ENCODE measurements at places on chromosomes 2 and 18.

GRCh38 chr18:48338915-48339314 is 70.3 kb downstream of the ZBTB7C start:
- DNase-seq: no peak

- no peak for DNase-seq
Measured at GRCh38 chr2:222776792-222777191, 84.0 kb upstream of the ACSL3 start.

DNA sequence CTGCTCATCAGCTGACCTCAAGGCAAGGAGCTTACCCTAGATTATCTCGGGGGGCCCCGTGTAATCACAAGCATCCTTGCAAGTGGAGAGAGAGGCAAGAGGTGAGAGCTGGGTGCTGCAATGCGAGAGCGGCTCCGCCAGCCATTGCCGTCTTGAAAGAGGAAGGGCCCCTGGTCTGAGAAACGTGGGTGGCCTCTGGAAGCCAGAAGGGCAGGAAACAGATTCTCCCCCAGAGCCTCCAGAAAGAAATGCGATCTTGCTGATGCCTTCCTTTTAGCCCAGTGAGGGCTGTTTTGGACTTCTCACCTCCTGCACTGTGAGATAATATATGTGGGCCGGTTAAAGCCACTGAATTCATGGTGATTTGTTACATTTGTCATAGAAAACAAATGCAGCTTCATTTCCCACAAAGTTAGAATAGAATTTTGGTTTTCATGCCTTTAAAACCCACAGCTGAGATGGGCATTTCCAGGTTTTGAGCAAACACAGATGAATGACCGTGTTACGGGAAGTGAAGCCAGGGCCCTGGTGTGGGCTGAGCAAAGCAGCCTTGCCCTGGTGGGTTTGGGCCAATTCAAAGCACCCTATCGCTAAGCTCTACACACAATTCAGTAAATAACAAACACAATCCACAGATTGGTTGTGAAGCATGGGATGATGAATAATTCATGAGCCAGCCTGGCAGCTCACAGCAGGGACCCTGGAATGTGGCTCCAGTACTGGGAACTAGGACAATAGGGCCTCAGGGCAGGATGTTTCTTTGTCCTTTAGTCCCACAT is 319.9 kb upstream of the HS6ST1 start:
- DNase-seq: no peak

DNA sequence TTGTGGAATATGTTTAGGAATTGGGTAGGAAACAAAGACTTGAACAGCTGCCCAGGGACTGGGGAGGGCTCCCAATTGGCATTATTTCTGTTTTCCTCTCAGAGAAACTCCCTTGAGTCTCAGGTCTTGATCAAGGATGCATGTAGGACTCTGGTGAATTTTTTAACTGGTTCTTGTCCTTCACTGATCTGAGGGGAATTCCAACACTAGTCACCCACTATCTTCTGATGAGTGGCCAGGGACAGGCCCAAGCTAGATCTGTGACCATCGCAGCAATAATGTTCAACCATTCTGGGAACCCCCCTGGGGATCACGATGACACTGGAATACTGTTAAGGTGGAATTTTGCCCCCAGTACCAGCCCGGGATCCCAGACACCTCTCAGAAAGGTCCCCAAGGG is 132.0 kb downstream of the SH3BP4 start:
- DNase-seq: no peak

DNA sequence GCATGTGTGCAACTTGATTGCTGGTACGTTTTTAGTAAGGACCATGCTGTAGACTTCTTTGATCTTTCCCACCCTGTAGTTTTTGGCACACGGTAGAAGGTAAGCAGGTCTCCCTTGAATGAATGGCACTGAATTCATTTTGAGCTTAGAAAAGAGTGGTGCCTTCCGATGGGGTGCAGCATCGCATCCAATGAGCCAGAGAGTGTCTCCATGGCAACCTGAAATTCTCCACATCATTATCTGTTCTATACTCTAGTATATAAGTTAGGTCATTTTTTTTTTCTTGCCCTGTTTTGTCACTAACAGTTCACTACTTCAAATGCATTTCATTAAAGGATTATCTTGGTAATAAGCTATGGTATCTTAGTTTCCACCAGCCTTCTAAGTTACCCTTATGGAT is 81.2 kb upstream of the REV1 start:
- DNase-seq: no peak

DNA sequence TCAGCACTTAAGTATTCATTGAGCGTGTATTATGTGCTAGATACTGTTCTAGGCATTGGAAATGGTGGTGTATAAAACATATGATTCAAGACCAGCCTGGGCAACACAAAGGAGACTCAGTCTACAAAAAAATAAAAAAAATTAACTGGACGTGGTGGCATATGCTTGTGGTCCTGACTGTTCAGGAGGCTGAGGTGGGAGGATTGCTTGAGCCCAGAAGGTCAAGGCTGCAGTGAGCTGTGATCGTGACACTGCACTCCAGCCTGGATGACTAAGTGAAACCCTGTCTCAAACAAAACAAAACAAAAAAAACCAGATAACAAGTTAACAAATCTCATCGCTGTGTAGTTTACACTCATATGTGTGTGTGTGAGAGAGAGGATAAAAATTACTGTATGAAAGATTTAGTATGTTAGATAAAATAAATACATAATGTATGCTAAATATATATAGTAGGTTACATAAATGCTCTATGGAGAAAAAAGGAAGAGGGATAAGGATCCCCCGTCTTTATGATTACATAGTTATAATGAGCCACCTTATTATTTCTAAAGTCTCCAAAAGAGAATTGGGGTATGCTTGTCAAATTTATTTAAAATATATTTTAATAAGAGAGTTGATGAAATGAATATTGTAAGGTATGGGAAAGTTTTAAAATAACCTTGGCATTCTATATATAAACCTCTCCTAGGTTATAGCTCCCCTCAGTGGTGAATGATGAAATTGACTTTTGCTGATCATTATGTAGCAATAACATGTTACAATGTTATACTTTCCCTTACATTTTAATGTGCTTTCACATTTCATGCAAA is 69.2 kb downstream of the EHBP1 start:
- DNase-seq: no peak

DNA sequence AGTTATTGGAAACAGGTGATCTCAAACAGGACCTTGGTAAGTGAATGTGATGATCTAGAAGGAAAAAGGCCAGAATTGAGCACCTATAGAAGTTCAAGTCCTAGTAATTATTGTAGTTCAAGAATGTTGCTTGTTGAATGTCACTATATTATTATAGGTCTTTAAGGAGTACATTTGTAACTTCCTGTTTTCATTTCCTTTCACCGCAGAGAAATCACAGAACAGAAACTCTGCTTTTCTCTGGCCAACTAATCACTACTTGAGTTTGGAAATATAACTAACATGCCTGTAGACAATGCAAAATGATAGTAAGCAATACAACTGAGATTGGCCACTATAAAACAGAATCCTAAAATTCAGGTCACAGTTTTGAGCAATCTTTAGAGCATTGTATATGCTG is 61.8 kb upstream of the EFEMP1 start:
- no peak for DNase-seq

DNA sequence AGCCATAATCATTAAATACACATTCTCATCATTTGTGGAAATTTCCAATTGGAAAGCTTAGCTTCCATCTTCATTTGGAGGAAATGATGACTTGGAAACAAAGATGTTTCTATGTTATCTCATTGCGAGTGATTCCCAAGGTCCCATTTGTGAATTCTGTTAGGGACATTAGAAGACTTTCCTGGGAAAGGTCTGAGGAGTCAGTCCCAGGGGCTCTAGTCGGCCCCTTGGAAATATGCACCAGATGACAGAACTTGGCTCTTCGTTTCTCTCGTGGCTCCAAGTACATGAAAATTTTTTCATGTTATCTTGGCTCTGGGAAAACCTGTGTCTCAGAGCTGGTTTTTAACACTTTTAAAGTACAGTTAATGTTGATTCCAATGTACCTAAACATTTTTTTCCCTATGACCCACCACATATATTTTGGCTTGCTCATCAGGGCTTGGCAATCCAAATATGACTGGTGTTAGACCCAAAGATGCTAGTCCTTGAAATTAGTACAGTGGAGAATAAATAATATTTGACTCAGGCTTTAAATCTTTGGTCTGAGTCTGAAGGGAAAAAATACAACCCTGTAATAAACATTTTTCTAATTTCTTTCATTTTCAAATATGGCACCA is 15.4 kb upstream of the CAVIN2 start:
- DNase-seq: no peak

- no peak for DNase-seq
Measured at GRCh38 chr2:179938026-179938425, 69.1 kb downstream of the CWC22 start.

- DNase-seq: no peak
Measured at GRCh38 chr2:167697948-167698347, 549.4 kb downstream of the STK39 start.

DNA sequence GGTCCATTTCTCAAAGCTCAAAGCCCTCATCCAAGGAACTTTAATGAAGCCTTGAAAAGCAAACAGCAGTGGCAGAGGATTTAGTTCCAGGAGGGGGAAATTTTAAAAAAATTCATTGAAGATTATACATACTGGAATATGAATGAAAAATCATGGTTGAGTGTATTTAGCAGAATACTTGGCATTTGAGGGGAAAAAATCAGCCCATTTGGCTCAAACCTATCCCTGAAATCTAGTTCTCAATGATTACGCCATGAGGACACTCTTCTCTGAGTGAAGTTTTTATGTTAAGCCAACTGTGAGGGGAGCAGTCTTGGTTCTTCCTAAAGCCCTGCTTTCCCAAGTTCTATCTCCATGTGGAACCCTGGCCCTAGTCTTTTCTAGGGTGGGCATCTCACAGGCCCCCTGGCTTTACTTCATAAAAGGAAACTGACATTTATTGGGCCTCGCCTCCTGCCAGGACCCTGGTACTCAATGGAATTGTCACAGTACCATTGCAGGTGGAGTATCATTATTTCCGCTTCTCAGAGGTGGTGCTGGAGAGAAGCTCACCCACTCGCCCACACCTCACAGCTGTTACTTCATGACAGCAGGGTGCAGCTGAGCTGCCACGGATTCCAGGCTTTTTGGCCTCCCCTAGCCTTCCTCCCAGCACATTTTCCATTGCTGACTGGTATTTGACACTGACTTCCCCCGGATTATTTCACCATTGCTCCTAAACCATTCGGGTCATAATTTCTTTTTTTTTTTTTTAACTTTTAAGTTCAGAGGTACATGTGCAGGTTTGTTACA is 56.8 kb downstream of the NXPH2 start:
- no peak for DNase-seq

DNA sequence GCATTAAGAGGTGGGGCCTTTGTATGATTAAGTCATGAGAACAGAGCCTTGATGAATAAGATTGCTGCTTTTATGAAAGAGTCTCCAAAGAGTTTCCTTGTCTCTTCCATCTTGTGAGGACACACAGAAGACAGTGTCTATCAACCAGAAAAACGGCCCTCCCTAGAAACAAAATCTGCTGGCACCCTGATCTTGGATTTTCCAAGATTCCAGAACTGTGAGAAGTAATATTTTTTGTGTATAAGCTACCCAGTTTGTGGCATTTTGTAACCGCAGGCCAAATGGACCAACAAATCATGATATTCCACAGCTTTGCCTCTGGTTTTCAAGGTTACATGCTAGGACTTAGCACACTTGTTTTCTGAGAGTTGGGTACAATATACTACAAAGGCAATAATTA is 687.8 kb downstream of the TDRD15 start:
- no peak for DNase-seq

DNA sequence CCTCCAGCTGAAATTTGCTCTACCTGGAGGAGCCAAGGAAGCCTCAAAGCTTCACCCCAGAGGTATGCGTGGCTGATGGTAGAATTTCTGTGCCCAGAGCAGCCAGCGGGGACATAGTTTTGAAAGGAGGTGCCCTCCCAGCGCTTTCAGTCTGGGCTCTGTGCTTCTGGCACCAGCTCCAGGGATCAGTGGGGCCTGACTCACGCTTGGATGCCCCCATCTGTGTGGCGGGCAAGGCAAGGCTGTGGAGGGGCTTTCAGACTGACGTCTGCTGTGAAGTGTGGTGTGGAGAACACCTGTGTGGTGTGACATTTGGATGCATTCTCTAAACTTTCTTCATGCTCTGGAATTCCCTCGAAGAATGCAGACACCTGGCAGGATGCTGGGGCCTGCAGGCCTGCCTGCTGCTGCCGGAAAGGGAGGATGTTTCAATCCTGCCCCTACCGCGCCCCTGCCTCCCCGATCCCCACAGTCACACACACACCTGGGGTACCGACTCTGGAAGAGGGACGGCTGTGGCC is 84.1 kb downstream of the CTIF start:
- no peak for DNase-seq

DNA sequence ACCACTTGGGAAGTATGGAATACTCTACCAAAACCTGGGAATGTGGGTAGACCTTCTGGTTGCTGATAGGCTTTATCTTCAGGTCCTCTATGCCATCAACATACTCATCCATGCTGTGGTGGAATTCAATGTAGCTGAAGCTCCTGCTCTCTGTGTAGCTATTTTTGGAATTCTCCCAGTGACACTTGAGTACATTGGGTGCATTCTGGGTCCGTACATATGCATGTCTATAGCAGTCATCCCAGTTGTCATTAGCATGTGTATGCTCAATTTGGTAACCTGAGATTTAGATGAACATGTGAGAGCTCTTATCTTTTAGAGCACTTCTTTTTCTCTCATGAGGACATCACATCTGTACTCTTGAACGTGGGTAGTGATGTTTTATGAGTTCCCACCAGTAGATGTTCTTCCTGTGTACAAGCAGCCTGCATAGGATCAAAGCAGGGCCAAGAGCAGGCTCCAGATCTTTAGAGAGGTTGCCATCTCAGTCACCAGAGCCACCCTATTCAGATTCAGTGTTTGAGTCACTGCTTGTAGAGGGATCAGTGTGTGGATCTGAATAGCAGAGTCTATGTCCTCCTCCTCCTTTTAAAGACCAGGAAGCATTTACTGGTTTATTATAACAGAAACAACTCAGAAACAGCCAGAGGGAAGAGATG is 65.9 kb downstream of the MGAT5 start:
- DNase-seq: no peak

GRCh38 chr18:57959278-57959677 is 84.7 kb upstream of the NEDD4L start:
- DNase-seq: no peak

GRCh38 chr2:61647044-61647443 is 108.9 kb upstream of the XPO1 start:
- DNase-seq: no peak

DNA sequence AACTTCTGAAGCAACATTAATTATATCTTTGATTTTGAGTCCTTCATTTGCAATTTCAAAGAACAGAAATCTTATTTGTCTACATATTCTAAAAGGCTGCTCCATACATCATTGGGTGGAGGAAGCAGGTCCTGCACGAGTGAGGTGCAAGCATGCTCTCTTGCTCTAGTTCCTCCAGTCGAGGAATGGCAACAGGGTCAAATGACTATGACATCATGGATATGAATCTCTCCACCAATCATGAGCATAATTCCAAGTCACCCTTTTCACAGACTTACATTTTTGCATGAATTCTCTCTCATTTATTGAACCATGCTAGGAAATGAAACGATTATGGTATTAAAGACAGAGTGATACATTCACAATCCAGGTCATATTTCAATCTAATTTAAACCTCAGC is 608.8 kb upstream of the SOX11 start:
- no peak for DNase-seq

Measured in activated naive CD4-positive, alpha-beta T cell (primary cell).